ENCODE measurements at places on chromosomes 16 and 17. TPM values are rescaled to one million over a fixed set of nuclear protein-coding genes. Genes with fewer than 3 reads are reported as not detected.

GRCh38 chr17:72839131-72839725 lies 253.3 kb downstream of the SLC39A11 start:
- DNase-seq: no peak

- peak; percentile 86 for DNase-seq
Measured at GRCh38 chr17:32127158-32127897, 15.0 kb upstream of the RHOT1 start.

GRCh38 chr17:36641331-36641876 lies 40.0 kb downstream of the MRM1 start:
- no peak for DNase-seq

GRCh38 chr16:68401871-68402747 lies 46.2 kb downstream of the SMPD3 start:
- DNase-seq: no peak

GRCh38 chr16:51752438-51752995 lies 601.4 kb upstream of the SALL1 start:
- no peak for DNase-seq

DNA sequence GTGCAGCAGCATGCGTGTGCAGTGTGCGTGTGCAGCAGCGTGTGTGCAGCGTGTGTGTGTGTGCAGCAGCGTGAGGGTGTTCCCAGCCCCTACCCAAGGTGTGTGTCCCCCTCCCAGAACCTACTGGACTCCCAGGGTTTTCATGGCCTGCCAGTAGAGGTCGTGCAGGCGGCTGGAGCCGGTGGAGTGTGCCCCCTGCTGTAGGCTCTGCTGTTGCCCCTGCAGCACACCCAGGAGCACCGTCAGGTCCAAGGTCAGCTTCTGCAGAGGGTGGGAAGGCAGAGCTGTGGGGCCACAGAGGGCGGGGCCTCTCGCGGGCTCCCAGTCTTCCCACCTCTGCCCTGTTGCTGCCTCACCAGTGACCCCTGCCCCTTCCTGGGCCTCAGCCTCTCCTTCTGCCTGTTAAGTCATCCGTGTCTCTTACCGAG lies 14.9 kb downstream of the MYBBP1A start:
- DNase-seq: no peak

The PIRT gene
- not detected for total RNA-seq

The SLC13A5 gene
- not detected for total RNA-seq

The PRRT2 gene
- 5.9 TPM for total RNA-seq

DNA sequence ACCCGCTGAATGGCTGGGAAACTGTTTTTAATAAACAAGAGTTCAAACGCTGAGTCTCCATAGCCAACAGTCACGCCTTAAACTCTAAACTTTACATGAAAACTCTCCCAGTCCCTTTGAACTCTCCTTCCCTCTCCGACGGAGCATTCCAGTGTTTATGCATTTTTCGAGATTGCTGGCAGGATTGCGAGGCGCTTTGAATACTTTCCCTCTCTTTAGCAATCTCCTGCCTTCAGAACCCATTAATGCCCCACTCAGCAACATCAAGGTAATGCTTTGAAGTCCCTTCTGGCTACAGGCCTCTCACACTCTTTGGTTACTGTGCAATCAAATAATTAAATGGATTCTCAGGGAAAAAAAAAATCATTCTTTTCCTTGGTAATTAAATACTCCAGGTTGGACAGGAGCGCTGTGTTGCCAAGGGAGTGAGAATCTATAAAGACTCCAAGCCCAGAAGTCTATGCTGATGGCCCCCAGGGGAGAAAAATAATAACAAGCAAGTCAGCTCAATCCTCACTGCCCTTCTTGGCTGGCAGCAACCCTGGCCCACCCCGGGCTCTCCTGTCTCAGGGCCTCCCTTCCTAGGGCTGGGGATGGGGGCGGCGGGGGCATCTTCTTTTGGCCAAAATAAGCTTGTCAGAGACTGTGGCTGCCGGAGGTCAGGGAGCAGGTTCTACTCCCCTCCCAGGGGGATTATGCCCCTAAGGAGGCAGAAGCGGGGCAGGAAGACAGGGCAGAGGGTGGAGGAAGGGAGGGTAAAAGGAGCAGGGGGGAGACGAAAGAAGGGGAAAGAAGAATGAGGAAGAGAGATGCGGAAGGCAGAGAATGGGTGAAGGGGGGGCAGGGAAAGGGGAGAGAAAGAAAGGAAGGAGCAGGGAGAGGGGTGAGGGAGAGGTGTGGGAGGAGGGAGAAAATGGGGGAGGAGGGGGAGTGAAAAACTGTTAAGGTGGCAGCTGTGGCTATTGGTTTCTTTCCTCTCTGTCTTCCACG lies 45.2 kb downstream of the AXIN2 start:
- no peak for DNase-seq

GRCh38 chr17:80119271-80119791 lies 17.9 kb downstream of the GAA start:
- DNase-seq: peak; percentile 51

- DNase-seq: no peak
Measured at GRCh38 chr17:68592009-68592408, 9.2 kb downstream of the FAM20A start.

The TBC1D3D gene
- 4.3 TPM for total RNA-seq

The ANKRD40CL gene
- not detected for total RNA-seq

- DNase-seq: no peak
Measured at GRCh38 chr17:55056526-55056925, 88.0 kb downstream of the STXBP4 start.

DNA sequence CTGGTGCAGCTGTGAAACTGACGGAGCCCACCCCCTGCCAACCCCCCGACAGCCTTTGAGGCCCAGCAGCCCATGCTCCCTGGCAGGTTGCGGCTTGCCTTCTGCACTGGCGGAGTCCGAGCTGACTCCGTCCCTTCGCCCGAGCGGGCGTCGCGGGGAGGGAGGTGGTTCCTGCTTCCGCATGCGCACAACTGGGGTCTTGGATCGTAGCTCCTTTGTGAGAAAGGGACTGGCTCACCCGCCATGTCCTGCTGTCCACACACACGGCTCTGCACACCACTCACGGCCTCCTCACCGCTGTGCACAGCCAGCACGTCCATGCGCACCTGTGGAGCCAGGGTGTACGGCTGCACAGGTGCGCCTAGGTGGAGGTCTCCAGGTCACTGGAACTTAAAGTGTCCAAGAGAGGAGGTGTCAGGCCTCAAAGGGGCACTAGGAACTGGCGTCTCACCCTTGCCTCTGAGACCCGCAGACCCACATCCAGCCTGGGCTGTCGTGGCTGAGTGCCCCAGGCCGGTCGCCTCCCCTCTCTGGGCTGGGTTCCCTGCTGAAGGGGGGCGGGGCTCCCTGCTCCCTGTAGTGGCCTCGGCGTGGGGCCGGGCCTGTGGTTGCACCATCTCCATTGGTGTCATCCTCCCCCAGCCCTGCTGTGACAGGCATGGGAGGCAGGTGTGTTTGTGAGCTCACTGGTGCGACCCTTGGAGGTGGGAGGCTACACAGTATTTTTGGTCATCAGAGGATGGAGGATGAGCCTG lies 45.3 kb downstream of the JPH3 start:
- no peak for DNase-seq

GRCh38 chr17:74972107-74972972 lies at the start of gene HID1:
Gene HID1 (minus strand): TSS chr17:74972759. CDS start chr17:74972656, 103 bp downstream.
- DNase-seq: peak; percentile 73

Data from activated naive CD4-positive, alpha-beta T cell treated with anti-CD3 and anti-CD28 coated beads, Interleukin-2, amount 50 U/mL, for 72 hours (primary cell).